Activated CD4-positive, alpha-beta T cell treated with anti-CD3 and anti-CD28 coated beads for 24 hours (primary cell): ENCODE measurements at places on chromosomes 1 and 21.

- DNase-seq = no peak
These were observed 333.4 kb downstream of the CHRM3 start for GRCh38 chr1:239719642-239720258.

GRCh38 chr1:9610548-9610947, 21.8 kb downstream of the TMEM201 start:
- no peak for DNase-seq

DNA sequence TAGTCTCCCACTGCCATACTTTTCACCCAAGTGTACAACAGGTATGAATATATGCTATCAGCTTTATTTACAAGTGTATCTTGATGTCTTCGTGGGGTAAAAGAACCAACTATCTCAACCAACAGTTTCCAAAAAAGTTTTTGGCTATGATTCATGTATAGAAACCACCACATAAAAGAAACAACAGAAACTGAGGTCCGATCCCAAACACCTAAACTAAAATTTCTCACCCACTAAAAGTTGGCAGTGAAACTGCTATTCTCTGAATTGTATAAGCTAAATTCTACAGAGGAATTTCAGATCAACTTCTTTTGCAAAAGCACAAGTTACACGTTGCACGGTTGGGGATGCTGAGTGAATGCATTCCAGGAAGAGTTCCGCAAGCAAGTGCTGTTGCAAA, 5.0 kb upstream of the KCNE1 start:
- DNase-seq = no peak

GRCh38 chr1:158008630-158009029, 15.2 kb downstream of the KIRREL1 start:
- no peak for DNase-seq

- no peak for DNase-seq
These were observed 93.5 kb downstream of the TM2D1 start for GRCh38 chr1:61631436-61631835.

- no peak for DNase-seq
These were observed 74.1 kb downstream of the GALNT2 start for GRCh38 chr1:230141021-230141648.

DNA sequence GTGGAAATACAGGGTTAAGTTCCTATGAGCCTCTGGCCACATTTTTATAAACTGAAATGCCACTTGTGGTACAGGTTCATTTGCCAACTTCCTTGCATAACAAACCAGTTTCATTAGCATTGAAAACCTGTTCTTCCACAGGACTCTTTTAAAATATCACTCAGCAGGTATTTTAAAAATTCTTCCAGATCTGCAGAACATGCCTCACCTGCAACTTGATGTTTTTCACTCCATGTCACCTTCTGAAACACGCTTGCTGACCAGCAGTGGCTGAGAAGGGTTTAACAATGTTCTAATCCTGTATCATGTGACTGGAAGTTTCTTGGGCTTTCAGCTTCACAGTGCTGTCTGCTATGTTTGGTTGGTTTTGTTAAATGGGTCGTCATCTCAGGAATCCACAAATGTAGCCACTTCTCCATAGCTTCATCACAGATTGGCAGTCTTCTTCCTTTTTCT, 17.6 kb upstream of the CBR3 start:
- DNase-seq = no peak

DNA sequence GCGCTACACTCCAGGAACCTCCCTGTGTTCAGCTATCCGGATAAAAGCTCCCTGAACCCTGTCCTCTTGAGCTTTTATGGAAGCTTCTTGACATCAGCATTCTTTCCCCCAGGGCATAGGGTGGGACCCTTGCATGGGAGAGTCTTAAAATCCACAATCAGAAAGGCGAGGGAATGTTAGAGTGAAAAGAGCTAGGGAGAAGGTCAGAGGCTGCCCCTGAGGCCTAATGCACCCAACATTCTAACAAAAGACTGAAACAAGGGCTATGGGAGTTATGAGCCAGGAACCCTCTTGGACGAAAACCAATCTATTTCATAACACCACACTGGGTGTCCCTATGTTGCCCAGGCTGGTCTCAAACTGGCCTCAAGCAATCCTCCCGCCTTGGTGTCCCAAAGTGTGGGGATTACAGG, 36.7 kb downstream of the NEK2 start:
- no peak for DNase-seq

GRCh38 chr1:89734442-89734841, 86.4 kb upstream of the LRRC8D start:
- no peak for DNase-seq

- DNase-seq = no peak
These were observed 6.3 kb upstream of the RGS13 start for GRCh38 chr1:192629612-192630011.

GRCh38 chr1:19113697-19114092, 96.4 kb downstream of the UBR4 start:
- DNase-seq = peak; percentile 16

DNA sequence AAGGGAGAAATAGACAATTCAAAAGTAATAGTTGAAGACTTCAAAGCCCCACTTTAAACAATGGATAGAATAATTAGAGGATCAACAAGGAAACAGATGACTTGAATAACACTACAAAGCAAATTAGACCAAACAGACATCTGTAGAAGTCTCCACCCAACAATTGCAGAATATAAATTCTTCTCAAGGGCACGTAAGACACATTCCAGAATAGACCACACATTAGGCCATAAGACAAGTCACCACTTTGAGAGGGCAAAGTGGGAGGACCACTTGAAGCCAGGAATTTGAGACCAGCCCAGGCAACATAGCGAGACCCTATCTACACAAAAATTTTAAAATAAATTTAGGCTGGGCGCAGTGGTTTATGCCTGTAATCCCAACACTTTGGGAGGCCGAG, 20.5 kb upstream of the RNF186 start:
- DNase-seq = no peak

DNA sequence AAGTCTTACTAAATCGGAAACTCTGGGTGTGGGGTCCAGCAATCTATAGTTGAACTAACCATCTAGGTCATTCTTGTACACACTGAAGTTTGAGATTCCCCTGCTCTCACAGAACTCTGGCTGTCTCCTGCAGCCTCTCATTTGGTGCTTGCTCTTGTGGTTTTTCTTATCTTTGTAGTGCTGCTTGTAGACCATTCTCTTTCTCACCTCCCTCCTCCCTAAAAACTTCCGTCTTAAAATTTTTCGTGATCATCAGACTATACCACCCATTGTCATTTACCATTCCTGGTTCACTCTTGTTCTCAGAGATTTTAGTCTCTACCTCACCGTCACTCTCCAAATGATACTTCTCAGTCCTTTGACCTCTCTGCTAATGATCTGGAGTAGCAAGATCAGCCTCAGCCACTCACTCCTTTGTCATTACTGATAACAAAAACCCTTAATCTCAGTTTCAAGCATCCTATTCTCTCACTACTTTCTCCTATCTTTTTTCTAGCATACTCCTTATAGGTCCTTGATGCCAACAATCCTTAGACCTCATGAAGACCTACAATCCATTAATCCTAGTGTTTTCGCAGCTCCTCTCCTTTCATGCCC, 13.0 kb upstream of the EPHX4 start:
- no peak for DNase-seq

GRCh38 chr1:38724160-38725131, 135.1 kb downstream of the RRAGC start:
- DNase-seq = no peak

DNA sequence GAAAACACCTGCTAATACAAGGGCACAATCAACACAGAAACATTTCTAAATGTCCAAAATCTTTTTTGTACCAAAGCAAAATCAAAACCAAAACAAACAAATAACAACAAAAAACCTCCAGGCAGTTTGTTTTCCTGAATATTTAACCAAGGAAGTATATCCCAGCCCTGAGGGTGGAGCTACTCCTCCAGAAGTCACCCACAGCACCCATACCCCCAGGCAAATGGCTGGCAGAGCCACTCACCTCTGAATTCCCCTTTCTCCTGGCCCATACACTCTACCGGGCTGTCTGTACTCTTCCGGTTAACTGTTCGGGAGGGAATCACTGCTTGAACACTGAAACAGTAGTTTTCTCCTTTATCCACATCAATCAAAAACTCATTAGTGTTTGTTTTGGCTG, 9.5 kb downstream of the F3 start:
- no peak for DNase-seq

- DNase-seq = no peak
These were observed 50.4 kb upstream of the ADAM30 start for GRCh38 chr1:119946724-119947123.
